ENCODE measurements at places on chromosomes 12 and 14.

DNA sequence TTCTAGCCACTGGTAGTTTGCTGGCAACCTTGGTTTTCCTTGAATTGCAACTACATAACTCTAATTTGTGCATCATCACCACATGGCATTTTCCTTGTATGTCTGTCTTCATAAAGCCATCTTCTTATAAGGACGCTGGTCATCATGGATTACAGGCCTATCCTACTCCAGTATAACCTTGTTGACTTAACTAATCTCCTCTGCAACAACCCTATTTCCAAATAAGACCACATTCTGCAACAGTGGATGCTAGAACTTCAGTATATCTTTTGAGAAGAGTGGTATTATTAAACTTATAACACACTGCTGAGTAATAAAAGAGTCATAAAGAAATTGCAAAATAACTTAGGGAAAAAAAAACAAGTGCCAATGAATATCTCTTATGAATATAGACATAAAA, 511.8 kb upstream of the FOXG1 start:
- no peak for DNase-seq

- DNase-seq, result no peak
Observed at GRCh38 chr14:22897357-22897756, 14.3 kb downstream of the REM2 start.

DNA sequence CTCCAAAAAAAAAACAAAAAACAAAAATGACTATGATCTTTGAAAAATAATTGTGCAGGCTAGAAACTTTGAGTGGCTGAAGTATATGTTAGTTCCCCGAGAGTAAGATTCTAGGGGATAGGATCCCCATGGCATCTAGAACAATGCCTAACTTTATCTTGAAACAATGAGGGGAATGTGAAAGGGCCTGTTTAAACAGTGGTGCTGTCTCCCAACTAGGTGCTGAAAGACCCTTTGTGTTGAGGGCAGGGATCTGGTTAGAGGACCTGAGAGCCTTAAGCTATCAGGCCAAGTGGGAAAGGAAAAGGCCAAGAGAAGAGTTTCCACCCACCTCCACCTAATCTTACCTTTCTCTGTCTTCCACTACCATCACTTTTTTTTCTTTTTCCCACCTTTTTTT, 6.8 kb upstream of the YLPM1 start:
- DNase-seq, result no peak

DNA sequence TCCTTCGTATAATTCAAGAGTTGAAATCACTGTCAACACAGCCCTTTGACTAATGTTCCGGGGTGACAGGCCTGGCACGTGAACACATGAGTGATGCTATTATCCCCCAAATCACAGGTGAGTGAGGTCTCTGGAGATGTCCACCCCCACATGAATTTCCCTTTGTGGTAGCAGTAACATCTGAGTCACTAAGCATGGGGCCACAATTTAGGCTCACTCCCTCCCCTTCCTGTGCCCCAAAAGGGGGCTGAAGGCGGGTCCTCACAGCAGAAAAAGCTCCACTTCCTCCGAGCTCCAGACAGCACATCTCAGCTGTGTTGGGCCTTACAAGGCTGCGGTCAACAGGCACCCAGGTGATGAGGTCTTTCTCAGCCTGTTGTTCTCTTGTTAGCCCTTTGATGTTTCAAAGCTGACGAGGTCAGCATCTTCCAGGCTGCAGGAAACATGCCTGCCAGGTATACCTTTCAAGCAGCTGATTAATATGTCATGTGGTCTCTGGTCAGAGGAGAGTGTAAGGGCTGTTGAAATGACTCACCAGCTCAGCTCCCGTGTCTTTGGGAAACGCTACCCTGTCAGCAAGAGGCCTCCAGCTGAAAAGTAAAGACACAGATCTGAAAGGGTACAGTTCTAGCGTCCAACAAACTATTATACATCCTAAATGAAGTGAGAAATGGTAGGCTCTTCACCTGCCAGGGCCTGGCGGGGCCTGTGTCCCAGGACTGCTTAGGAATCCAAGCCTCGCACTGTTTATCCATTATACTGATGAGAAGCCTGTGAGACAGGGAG, 107.3 kb downstream of the ZFP36L1 start:
- no peak for DNase-seq

GRCh38 chr12:4356041-4356327, 23.5 kb downstream of the FGF23 start:
- DNase-seq, result peak; percentile 17

DNA sequence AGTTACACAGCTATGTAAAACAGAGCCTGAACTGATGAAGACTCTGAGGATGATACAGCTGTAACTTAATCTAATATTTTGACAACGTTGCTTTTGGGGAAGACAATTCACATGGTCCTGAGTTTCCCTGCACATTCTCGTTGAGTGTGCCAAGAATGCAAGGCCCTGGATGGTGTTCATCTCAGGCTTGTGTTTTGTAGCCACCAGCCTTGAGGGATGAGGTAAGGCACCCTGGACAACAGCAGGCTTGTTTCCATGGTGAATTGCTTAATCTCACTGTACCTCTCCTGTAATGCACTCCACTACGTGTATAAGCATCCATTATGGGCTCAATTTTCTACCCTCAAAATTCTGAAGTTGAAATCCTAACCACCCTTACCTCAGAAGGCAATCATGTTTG, 2.1 kb downstream of the CATSPERB start:
- no peak for DNase-seq

DNA sequence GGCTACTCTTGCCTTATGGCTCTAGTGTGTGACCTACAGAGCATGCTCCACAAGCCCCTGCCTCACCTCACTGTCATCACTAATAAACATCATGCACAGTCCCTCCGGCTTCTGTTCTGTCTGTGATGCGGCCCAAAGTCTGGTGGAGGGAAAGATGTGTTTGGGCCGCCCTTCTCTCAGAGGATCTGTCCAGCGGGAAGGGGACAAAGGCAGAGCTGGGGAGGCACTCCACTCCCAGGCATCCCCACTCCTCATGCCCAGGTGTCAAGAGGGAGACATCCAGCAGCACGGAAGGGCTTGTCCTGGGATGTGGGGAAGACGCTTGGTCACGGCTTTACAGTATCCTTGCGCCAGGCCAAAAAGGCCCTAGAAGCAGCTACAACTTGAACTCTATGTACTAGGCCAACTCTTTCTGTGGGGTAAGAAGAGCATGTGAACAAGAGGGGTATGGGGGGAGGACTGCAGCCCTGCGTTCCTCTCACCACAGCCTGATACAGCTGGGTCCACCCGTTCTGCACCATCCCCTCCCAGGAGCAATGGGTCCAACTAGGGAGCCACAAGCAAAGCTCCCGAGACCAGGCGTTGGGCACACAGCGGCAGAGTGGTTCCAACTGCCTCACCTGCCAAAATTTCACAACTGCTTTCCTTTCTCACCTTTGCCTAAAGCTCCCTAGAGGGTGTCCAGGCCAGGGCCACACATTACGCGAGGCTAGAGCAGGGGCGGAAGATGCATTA, 10.7 kb downstream of the CACNB3 start:
- no peak for DNase-seq

DNA sequence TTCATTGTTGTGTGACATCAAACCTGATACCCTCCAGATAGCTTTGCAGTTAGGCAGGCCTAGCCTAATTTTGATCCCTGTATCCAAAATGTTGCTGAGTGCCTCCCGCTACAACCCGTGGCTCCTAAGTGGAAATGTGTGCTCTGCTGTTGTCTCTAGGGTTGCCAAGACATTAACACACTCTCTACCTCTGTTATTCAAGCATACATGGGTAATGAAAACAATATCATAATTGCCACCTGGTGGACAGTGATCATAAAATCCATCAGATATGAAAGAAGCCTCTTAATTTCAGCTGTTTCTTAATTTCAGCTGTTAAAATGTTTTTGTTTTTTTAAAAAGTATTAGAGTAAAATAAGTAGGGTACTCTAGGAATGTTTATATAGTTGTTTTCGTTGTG, 93.5 kb downstream of the PLEKHA5 start:
- peak; percentile 29 for DNase-seq

GRCh38 chr14:52012635-52013034, 23.3 kb downstream of the RTRAF start:
- no peak for DNase-seq

- peak; percentile 6 for DNase-seq
Observed at GRCh38 chr12:45122768-45123380, 72.0 kb upstream of the DBX2 start.

DNA sequence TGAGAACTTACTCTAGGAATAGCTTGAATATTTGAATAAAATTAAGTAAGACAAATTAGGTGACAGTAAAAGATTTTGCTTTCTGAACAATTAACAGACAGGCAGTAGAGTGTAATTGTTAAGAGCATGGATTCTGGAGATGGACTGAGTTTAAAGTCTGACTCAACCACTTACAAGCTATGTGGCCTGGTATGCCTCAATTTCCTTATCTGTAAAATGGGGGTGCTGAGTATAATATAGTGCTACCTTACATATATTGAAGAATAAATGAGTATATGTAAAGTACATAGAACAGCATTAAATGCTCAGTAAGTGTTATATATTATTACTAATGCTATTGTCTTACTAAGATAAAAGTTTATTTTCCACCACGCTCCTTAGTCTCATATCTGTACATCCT, 7.1 kb downstream of the MIA2 start:
- DNase-seq, result no peak

DNA sequence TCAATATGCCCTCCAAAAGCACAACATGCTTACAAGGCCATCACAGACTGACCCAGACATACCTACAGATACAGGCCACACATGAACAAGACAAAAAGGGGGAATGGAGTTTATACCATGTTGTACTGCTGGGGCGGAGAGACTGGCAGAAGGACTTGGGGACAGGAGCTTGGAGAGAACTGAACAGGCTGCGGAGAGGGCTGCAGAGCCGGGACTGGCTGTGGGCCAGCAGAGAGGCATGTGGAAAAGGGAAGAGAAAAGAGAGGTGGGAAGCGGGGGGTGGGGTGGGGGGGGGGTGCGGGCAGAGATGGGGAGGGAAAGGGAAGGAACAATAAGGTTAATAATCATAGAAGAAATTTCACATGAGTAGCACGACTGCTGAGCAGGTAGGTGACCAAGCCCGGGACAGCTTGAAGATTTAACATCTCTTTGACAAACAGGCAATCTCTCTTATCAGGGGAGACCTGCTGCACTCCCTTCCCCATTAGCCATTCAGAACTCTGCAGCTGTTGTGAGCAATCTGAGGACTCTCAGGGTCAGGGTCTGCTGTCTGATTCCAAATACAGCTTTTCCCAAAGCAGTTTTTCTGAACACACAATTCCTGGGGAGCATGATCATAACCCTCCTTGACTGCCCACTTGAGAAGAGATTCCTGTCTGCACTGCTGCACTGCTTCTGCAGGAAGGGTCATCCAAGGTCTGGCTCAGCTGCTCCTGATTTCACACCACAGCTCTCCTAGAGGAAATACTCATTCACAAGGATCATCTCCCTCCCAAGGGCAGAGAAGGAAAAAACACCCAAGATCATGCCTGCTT, 21.6 kb upstream of the STAC3 start:
- no peak for DNase-seq

GRCh38 chr14:33799705-33800570, 150.9 kb downstream of the EGLN3 start:
- DNase-seq, result no peak

GRCh38 chr12:42855362-42855950, 265.9 kb upstream of the PRICKLE1 start:
- no peak for DNase-seq

GRCh38 chr12:132222096-132222807, 78.0 kb downstream of the NOC4L start:
- peak; percentile 65 for DNase-seq

GRCh38 chr12:68780731-68781130, 27.2 kb upstream of the MDM2 start:
- DNase-seq, result no peak

DNA sequence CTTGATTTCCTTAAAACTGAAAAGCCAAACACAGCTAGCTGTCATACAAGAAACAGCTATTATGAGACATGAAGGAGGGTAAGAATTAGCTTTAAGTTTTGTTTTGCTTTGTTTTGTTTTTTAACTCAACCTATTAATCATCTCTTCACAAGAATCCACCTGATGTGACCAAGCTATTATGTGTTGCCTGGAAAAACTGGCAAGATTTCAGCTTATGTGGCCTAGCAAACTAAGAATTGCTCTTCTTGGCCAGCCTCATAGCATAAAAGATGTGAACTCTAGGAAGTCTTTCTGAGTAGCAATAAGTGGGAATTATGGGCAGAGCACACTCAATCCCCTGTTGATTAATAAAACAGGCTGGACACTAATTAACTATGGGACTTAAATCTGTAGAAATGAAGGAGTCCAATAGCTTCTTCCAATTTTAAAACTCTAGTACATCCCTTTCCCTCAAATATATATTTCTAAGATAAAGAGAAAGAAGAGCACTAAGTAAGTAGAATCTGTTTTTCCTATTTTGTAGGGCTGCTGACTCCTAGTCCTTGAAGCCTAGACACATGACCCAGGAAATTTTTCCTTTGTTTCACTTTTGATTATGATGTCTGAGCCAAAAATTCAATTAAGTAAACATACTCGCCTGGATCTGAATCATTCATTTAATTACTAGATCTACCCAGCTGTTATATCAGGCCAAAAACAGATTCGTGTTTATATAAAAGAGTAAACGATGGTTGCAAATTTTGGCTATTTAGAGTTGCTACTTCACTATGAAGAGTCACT, 75.7 kb downstream of the GTF2A1 start:
- no peak for DNase-seq

DNA sequence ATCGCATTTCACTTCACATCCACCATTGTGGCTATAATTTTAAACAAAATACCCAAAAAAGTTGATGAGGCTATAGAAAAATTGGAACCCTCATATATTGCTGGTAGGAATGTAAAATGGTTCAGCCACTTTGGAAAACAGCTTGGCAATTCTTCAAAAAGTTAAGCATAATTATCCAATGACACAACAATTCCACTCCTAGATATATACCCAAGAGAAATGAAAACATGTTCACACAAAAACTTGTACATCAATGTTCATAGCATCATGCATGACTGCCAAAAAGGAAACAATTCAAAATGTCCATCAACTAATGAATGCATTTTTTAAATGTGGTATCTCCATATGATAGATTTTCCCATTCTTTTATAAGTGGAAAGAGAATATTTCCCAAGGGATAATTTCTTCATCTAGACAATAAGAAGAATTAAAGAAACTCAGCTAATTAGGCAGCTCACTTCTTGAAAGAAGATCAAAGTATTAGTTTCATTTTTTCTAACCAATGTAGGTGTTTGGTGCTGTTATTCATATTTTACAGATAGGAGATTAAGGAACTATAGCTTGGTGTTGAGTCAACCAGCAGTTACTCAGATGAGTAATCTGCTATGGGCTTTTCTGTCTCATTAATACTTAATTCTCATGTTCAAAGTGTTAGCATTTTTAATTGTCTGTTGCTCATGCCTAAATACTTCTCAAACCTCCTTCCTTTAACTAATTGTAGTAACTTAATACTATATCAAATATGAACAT, 32.8 kb downstream of the YEATS4 start:
- DNase-seq, result no peak

GRCh38 chr12:49865109-49865781, 22.3 kb upstream of the BCDIN3D start:
- no peak for DNase-seq

DNA sequence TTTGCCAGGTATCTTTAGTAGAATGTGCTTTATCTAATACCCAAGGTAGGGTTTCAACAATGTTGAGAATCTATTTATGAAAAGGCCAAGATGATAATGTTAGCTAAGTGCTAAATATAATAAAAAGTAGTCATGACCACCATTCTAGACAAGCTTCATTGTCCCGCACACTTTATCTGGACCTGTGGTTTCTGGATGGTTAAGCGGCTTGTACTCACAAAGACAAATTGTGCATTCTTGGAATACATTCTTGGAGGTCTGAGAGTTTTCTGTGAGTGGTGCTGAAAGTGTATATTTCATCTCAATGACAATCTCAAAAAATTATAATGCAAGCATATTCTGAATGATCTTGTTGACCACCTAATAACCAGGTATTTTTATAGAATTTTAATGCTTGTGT, 646.9 kb downstream of the DIO2 start:
- no peak for DNase-seq

- no peak for DNase-seq
Observed at GRCh38 chr12:117749431-117749830, 219.4 kb downstream of the KSR2 start.
